G401 (cell line): ENCODE measurements at places on chromosomes 6 and 20. TPM values are rescaled to one million over a fixed set of nuclear protein-coding genes. Genes with fewer than 3 reads are reported as not detected.
A peak's percentile ranks its signal among the peaks of the same experiment; 100 is the strongest.

The PRDM13 gene
- total RNA-seq = 0.06 and 0.34 TPM in 2 replicates

The BTNL2 gene
- not detected in 2 replicates for total RNA-seq

The JAG1 gene
- total RNA-seq = 0.06 TPM in 1 of 2 replicates, not detected in the other

The DOK5 gene
- total RNA-seq = 0.68 TPM in 1 of 2 replicates, not detected in the other

The LGSN gene
- total RNA-seq = not detected in 2 replicates

The CMTR1 gene
- 47.7 and 48.8 TPM in 2 replicates for total RNA-seq

The MUCL3 gene
- not detected in 2 replicates for total RNA-seq

The CEP57L1 gene
- 31.6 and 43.4 TPM in 2 replicates for total RNA-seq

The PLAGL2 gene
- 1.3 and 3.6 TPM in 2 replicates for total RNA-seq

The MACROD2 gene
- not detected in 2 replicates for total RNA-seq

The TMEM200A gene
- not detected in 2 replicates for total RNA-seq

The LAMA2 gene
- total RNA-seq = not detected in 2 replicates

The RIPOR3 gene
- total RNA-seq = 6.9 and 7.4 TPM in 2 replicates

The LST1 gene
- total RNA-seq = not detected in 2 replicates

The AARS2 gene
- 33.8 and 41.5 TPM in 2 replicates for total RNA-seq

- DNase-seq = no peak
These were observed 12.1 kb upstream of the PFDN4 start for GRCh38 chr20:54195483-54196472.

DNA sequence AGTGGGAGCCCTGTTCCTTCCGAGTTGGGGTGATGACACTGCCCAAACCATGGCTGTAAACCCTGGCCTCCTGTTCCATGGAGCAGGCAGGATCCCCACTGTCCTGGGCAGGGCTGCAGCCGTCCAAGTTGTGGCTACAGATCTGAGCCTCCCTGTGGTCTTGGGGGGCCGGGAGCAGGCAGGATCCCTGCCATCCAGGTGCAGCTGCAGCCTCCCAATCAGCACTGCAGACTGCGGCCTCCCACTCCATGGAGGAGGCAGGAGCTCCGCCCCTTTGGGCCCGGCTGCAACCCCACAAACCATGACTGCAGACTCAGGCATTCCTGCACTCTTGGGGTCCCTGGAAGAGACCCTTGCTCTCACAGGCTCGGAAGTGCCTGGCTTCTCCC is 872.1 kb upstream of the GJE1 start:
- no peak for DNase-seq

DNA sequence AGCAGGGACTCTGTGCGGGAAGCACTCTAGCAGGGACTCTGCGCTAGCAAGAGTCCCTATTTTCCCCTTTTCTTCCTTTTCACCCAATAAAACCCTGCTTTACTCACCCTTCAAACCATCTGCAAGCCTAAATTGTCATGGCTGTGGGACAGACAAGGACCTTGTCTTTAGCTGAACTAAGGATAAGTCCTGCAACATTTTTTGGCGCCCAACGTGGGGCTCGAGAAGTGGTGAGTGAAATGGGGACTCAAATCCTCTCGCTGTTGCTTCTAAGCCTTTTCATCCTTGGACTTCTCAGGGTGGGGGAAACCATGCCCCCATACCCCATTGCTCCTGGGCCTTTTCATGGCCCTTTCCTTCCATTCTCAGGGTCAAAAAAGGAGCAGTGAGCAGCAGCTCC is 46.4 kb downstream of the IMPG1 start:
- DNase-seq = no peak

DNA sequence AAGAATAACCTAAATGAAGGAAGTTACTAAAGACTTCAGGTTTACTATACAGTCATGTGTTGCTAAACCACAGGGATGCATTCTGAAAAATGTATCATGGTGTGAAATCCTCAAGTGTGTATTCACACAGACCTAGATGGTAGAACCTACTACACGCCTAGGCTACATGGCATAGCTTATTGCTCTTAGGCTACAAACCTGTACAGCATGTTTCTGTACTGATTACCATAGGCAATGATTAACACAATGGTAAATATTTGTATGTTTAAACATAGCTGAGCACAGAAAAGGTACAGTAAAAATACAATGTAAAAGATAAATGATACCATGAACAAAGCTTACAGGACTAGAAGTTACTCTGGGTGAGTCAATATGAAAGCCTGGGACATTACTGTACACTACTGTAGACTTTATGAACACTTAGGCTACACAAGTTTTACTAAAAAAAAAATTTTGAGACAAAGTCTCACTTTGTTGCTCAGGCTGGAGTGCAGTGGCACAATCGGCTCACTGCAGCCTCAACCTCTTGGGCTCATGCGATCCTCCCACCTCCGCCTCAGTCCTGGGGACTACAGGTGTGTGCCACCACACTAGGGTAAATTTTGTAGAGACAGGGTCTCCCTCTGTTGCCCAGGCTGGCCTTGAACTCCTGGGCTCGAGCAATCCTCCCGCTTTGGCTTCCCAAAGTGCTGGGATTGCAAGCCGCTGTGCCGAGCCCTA is 36.0 kb downstream of the ADNP start:
- no peak for DNase-seq

DNA sequence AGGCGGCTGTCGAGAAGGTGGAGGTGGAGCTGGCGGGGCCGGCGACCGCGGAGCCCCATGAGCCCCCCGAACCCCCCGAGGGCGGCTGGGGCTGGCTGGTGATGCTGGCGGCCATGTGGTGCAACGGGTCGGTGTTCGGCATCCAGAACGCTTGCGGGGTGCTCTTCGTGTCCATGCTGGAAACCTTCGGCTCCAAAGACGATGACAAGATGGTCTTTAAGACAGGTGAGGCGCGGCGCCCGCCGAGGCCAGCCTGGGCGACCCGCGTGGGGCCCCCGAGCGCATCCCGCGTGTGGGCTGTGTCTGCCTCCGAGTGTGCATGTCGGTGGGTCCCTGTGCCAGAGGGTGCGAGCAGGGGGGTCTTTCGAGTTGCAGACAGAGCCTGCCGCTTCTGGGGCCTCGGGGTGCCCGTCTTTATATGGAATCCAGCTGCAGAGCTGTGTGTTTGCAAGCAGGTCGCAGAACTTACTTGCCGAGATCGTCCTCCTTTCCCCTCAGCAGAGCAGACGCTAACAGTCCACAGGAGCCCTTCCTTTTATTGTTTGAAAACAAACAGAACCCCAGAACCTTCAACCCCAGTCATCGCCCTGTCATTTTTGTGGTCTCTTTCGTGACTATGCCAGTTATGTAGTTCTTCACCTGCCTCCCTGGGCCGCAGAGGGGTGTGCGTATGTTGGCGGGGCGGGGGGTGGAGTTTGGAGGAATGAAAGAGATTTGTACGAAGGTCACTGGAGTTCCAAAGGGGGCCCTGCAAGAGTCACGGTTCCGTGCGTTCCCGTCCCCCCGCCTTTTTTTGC is 766 bp downstream of the SLC16A10 start:
- DNase-seq = peak; percentile 63

- DNase-seq = no peak
These were observed 31.2 kb downstream of the FASTKD5 start for GRCh38 chr20:3128275-3128984.

- DNase-seq = no peak
These were observed 175.8 kb upstream of the ARID1B start for GRCh38 chr6:156601152-156602065.

GRCh38 chr6:142545147-142545546 is 243.3 kb downstream of the ADGRG6 start:
- no peak for DNase-seq

GRCh38 chr20:13819885-13820645 is 35.2 kb downstream of the NDUFAF5 start:
- DNase-seq = peak; percentile 72

- no peak for DNase-seq
These were observed 47.5 kb downstream of the KIAA1755 start for GRCh38 chr20:38212806-38213606.

GRCh38 chr6:14711056-14711703 is 534.7 kb upstream of the JARID2 start:
- DNase-seq = no peak

DNA sequence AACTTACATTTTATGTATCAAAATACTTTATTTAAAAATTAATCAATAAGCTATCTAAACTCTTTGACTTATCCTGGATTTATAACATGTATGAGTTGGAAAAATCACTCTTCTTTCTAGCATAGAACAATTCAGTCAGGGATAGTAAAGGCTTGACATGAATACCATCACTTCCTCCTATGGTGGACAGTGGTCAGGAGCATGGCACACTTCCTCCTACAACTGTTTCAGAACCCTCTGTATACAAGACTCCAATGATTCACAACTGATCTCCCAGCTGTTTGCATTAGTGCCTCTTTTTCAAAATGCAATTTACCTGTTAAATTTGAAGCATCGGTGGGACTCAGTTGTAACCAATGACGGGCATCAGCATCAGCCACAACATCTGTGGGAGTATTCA is 129.7 kb downstream of the RALGAPA2 start:
- no peak for DNase-seq

GRCh38 chr6:128605961-128606360 is 85.6 kb upstream of the PTPRK start:
- DNase-seq = no peak

DNA sequence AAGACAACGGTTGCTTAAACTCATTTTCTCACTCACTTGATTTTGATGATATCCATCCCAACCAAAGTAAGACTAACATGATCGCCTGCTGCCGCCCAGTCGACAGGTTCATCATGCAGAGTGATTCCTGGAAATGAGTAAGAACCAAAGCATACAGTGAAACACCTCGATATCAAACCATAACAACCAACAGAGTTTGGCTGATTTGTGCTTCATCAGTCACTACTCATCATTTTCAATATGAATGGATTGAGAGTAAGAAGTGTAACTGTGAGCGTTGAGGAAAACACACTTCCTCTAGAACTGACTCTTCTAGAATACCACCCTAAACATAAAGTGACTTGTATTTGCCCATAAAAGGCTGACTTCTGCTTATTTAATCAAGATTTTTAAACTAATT is 29.2 kb upstream of the ALDH8A1 start:
- no peak for DNase-seq

DNA sequence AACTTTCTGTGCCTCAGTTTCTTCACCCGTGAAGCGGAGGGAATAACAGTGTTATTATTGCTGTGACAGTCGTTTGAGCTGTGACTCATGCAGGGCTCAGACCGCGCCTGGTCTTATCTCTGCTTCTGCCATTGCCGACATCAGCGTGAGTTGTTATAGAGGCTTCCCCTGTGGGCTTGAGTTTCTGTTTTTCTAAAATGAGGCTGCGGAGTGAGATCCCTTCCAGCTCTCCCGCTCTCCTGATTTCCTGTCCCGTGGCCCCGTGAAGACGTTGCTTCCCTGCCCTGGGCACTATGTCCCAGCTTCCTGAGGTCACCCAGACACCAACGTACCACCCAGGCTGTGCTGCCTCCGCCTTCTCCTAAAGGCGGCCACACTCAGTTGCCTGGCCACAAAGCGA is 278.5 kb downstream of the BMP7 start:
- DNase-seq = no peak

GRCh38 chr6:404685-405423 is 13.3 kb downstream of the IRF4 start:
- no peak for DNase-seq

DNA sequence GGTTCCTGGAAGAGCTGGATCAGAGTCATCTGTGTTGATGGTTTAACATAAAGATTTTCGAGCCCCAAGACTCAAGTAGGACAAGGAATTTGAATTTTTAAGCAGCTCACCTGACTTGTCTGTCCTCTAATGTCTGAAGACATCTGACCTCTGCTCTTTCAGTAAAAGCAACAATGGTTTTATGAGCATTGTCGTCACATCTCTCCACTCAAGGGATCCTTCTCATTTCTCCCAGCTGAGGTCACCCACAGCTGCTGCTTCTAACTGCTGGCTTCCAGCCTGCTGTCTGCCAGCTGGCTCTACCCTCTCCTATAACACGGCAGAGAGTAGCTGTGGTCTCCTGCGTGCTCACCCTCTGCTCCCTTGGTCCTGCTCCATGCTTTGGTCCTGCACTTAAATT is 24.7 kb upstream of the HDAC2 start:
- DNase-seq = no peak

GRCh38 chr6:151390851-151391470 is 398 bp downstream of the ZBTB2 start:
- DNase-seq = peak; percentile 52

DNA sequence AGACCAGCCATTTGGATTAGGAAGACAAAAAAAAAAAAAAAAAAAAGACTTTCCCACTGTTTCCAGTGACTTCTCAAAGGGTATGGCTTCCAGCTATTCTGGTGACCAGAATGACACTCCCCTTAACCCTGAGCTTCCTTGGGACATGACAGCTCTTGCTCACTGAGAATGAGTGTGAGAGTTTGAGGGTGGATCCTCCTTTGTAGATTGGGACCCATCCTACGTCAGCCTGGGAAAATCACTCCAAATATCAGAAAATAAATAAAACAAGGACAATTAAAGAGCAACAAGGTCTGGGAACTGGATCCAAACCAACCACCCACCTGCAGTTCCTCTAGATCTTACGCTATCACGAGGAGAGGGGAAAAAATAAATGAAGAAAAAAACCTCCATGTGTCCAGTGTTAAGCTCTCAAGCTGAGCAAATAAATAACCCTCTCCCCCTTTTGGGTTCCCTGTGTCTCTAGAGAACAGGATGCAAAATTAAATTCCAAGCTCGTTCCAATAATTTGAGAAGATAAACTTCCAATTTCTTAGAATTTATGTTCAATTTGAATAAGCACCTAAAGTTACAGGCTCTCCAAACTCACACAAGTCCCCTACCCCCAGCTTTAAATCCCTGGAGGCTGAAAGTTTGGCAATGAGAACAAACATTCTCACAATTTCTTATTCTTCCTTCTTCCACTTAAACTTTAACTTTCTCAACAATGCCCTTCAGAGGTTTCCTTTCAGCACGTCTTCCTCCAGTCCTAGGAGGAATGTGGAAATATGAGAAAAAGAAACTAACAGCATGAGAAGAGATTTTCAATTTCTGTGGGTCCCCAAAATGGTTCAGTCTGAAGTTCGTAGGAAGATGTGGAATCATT is 170.2 kb downstream of the MTFR2 start:
- DNase-seq = no peak

GRCh38 chr6:31576897-31577578 is 1.7 kb downstream of the TNF start:
- no peak for DNase-seq

DNA sequence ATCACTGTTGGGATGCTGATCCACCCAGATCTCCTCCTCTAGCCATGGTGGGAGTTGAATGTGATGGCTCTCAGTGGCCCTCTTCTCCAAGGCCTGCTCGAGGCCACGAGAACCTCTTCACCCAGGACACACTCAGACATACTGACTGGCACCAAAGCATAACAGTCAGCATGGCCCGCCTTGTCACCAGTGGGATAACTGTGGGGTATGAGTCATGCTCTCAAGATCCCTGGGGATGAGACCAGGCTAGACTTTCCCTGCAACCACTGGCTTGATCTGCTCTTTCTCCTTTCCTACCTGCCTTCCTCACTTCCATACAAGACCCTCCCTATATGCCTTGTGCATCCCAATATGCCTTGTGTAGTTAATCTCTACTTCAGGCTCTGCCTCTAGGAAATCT is 66.8 kb downstream of the RIN2 start:
- no peak for DNase-seq

GRCh38 chr6:107692351-107692750 is 131.8 kb downstream of the SCML4 start:
- DNase-seq = no peak
